Right renal cortex interstitium (tissue), 3 donors: ENCODE measurements at places on chromosomes 1 and 21.

- DNase-seq: no peak
These were observed 91.1 kb downstream of the PTPRU start for GRCh38 chr1:29327223-29327935.

GRCh38 chr21:27206368-27206982, 239.6 kb upstream of the ADAMTS5 start:
- no peak for DNase-seq

- DNase-seq: no peak
These were observed 35.7 kb downstream of the NEK2 start for GRCh38 chr1:211639475-211640300.

- DNase-seq: no peak
These were observed 15.8 kb upstream of the PLA2G2C start for GRCh38 chr1:20202166-20202565.

- no peak for DNase-seq
These were observed 66.8 kb downstream of the SLC16A1 start for GRCh38 chr1:112889052-112889768.

DNA sequence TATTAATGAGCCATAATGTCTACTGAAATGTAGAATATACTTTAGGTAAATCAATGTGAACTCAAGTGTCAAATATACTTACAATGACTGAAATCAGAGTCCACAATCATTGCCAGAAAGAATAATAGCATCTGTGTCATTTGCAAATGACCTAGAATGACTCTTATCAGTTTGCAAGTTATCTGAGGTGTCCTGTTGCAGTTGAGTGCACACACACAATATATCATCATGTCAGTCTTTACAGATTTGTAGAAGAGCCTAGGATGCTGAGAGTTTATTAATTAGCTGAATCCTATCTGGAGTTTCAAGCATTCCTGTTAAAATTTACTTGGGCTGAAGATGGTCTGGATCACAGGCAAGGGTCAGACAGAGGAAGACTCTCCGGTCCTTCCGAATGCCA, 324.0 kb upstream of the GREM2 start:
- DNase-seq: no peak

DNA sequence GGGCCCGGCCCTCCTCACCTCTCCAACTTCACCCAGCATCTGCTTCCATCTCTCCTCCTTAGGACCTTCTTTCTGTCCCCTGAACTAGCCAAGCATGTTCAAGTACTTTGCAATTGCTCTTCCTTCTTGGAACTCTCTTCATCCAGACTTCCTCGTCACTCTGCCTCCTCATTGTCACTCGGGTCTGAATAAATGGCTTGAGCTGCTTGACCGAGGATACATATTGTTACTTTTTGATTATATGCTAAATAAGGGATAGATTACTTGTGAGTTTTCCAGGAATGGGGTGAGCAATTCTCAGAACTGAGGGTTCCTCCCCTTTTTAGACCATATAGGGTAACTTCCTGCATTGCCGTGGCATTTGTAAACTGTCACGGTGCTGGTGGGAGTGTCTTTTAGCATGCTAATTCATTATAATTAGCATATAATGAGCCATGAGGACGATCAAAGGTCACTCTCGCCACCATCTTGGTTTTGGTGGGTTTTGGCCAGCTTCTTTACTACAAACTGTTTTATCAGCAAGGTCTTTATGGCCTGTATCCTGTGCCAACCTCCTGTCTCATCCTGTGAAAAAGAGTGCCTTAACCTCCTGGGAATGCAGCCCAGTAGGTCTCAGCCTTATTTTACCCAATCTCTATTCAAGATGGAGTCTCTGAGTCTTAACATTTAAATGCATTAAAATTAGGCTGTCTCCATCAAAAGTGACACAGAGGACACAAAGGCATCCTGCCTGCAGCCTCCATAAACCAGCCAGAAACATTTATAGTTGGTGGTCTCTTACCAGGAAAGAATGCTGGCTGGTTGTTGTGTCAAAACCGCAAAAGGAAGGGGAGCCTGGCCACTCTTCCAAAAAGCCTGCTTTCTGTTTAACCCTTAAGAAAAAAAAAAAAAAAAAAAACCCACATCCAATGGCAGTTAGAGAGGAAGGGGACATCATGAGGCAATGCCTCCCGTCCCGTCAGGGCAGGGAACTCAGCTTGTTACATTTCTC, 179.3 kb downstream of the KAZN start:
- no peak for DNase-seq

- DNase-seq: no peak
These were observed 7.6 kb downstream of the DNMT3L start for GRCh38 chr21:44253832-44254710.

DNA sequence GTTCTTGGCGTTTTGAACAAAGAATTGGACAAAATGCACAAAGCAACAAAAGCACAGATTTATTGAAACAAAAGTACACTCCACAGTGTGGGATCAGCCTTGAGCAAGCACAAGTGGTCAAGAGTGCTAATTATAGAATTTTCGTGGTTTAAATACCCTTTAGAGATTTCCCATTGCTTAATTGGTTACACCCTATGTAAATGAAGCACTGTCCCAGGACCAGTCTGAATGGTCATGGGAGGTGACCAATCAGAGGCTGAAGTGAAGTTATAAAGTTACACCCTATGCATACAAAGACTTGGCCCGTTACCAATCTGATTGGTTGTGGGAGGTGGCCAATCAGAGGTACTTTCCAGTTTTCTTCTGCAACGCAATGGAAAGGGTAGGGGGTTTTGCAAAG, 223.6 kb downstream of the CENPF start:
- DNase-seq: no peak
